ENCODE measurements at places on chromosomes 5 and 9. TPM values are rescaled to one million over a fixed set of nuclear protein-coding genes. Genes with fewer than 3 reads are reported as not detected.

ENHO gene
- total RNA-seq = 18.6 TPM

ESM1 gene
- total RNA-seq = not detected

UGT3A2 gene
- not detected for total RNA-seq

DIRAS2 gene
- 3.3 TPM for total RNA-seq

TNIP1 gene
- 91.2 TPM for total RNA-seq

COL23A1 gene
- 12.3 TPM for total RNA-seq

KIF24 gene
- total RNA-seq = 1.9 TPM

MAP1B gene
- total RNA-seq = 223 TPM

FCN2 gene
- 1.9 TPM for total RNA-seq

PCDHA9 gene
- 0.39 TPM for total RNA-seq

CDO1 gene
- 857 TPM for total RNA-seq

GRCh38 chr5:178309271-178310013, 76.8 kb upstream of the PHYKPL start:
- no peak for DNase-seq

GRCh38 chr9:8857068-8857925, 1057.7 kb upstream of the DMAC1 start:
- no peak for DNase-seq

GRCh38 chr9:76699971-76700370, 64.3 kb upstream of the PCA3 start:
- DNase-seq = no peak

GRCh38 chr5:82364497-82364896, 86.3 kb upstream of the RPS23 start:
- no peak for DNase-seq

- no peak for DNase-seq
Observed at GRCh38 chr5:140868721-140869554, at the start of gene PCDHA11. Gene PCDHA11 (plus strand): TSS chr5:140868957. CDS start chr5:140869104, 147 bp downstream.

GRCh38 chr9:17165764-17166163, 30.9 kb downstream of the CNTLN start:
- no peak for DNase-seq

- DNase-seq = no peak
Observed at GRCh38 chr5:81749192-81749560, 1.7 kb downstream of the SSBP2 start.

DNA sequence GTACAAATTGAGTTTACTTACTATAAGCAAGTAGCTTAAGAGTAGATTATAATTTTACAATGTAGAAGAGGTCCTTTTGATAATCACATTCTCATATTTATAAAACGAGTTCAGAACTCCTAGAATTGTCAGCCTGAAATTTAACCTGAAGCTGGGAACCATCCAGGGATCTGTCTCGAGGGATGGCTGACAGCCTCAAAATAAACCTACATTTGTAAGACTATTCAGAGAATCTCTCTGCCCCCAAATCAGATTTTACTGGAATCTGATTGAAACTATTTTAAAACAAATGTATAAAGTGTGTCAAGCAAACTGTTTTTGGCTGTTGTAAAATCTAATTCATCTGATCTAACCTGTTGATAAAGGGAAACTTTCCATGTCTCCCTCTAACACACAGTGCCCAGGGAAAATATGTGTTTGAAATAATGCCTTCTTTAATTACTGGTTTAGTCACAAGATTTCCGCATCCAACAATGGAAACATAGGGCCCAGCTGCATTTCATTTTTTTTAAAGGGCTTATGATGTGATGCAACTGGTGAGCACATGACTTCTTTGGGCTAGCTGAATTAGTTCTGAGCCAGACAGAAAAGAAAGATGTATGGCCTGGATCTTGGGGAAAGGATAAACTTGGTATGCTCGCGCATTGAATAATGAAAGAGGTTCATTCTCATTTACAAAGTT, 30.3 kb downstream of the SLC25A46 start:
- DNase-seq = no peak

DNA sequence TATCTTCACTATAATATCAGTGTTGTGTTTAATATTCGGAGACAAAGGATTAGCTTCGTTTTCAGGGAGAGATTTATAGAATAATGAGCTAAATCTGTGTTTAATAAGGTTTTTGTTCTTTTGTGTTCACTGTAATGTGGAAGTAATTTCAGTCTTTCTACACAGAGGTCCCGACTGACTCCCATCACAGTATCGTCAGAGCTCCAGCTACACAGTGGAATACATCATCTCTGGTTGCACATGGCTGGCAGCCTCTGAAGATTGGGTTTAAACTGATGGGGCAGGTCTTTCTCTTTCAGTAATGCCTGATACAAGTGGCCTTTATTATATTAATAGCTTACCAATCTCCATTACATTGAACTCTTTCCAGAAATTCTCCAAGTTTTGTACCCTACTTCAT, 736.7 kb upstream of the RIOK2 start:
- DNase-seq = no peak

GRCh38 chr9:35277171-35277520, 115.3 kb downstream of the UNC13B start:
- no peak for DNase-seq

- DNase-seq = no peak
Observed at GRCh38 chr5:96347502-96348292, 85.4 kb downstream of the PCSK1 start.

DNA sequence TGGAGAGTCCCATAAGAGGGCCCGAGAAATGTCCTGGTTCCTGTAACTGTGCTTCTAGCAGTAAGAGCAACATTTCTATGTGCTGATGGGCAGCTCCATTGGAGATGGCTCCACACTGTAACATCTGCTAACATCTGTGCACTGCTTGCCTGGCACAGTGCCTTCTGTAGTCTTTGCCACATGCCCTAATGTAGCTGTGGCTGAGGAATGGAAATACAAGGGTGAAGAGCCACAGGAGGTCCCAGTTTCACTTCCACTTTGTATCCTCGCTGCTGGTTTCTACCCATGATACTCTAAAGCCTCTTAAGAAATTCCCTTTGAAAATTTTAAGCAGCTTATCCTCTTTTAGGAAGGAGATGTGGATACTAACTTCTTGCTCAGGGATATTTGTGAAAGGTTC, 97.4 kb downstream of the HOMER1 start:
- DNase-seq = no peak

- peak; percentile 21 for DNase-seq
Observed at GRCh38 chr9:37904445-37905130, 661 bp upstream of the SLC25A51 start.

GRCh38 chr9:109320742-109321448, at the start of gene EPB41L4B:
Gene EPB41L4B (minus strand): TSS chr9:109321059. CDS start chr9:109320446, 613 bp downstream.
- peak; percentile 93 for DNase-seq

GRCh38 chr9:110751971-110752370, 83.4 kb downstream of the MUSK start:
- no peak for DNase-seq

DNA sequence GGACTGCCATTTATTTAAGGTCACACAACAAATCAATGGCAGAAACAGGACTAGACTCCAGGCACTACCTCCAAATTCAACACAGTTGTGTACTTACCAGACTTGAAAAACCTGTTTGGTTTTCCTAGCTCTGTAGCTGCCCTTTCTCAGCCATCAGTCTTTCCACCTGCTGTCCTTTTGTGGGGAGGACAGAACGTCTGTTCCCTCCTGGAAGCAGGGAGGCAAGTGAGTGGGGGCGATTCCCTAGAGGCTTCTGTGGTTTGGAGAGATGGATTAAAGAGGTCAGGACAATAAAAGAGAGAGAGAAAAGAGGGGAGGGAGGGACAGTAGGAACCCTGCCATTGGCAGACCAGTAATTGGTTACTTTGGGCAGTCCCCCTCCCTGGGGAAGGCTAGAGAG, 14.7 kb downstream of the ASTN2 start:
- DNase-seq = no peak

- DNase-seq = no peak
Observed at GRCh38 chr5:72569408-72569944, 62.3 kb upstream of the ZNF366 start.

DNA sequence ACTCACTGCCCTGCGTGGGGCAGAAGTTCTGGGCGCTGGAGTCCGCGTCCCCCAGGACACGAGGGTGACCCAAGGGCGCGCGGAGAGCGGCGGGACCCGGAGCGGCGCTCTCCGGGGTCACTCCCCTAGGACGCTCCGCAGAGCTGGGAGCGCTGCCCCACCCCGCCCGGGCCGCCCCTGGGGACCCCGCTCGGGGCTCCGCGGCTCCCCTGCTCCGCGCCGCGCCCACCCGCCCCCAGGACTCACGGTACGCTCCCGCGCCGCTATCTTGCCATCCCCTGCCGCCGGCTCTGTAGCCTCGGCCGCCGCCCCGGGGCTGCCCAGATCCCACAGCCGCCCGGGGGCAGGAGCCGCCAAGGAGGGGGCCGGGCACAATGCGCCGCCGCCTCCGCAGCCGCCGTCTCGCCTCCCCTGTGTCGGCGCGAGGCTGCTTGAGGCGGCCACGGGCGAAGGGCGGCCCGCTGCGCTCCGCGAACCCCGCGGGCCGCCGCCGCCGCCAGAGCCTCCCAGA, 303 bp downstream of the LIFR start:
- no peak for DNase-seq

DNA sequence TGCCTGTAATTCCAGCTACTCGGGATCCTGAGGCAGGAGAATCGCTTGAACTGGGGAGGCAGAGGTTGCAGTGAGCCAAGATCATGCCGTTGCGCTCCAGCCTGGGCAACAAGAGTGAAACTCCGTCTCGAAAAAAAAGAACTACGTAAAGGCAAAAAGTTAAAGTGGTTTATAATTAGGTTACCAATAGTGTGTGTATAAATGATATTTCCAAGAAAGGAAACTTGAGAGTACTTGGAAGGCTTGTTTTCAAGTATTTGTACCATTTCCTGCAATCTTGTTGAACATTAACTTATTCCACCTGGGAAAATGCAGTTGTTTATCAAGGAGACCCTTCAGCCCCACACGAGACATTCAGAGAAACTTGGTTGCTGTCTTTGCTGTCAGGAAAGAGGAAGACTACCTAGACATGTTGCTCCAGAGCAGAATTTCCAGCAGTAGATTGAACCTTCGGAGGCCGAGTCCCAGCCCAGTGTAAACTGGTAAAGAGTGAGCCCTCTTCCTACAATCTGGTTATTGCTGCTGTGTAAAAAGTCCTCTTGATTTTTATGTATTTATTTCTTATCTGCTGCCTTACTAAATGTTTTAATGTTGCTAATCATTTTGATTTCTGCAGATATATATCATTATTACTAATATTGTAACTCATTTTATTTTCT, 30.1 kb downstream of the STXBP1 start:
- no peak for DNase-seq

- DNase-seq = no peak
Observed at GRCh38 chr5:140402258-140403074, 833 bp downstream of the ANKHD1 start.

- DNase-seq = no peak
Observed at GRCh38 chr5:131749138-131749537, 47.7 kb downstream of the FNIP1 start.

GRCh38 chr9:136309101-136309801, 5.4 kb upstream of the CCDC187 start:
- DNase-seq = no peak

GRCh38 chr9:116979456-116979855, 292.4 kb downstream of the TRIM32 start:
- no peak for DNase-seq

DNA sequence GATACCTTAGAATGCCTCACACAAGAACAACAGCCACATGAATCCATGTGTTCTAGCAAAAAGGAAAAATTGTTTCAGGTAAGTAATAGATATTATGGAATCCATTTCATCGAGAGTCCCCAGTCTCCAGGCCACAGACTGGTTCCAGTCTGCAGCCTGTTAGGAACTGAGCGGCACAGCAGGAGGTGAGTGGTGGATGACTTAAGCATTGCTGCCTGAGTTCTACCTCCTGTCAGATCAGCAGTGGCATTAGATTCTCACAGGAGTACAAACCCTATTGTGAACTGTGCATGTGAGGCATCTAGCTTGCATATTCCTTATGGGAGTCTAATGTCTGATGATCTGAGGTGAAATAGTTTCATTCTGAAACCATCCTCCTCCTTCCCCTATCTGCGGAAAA, 207.0 kb downstream of the CSNK1G3 start:
- no peak for DNase-seq

DNA sequence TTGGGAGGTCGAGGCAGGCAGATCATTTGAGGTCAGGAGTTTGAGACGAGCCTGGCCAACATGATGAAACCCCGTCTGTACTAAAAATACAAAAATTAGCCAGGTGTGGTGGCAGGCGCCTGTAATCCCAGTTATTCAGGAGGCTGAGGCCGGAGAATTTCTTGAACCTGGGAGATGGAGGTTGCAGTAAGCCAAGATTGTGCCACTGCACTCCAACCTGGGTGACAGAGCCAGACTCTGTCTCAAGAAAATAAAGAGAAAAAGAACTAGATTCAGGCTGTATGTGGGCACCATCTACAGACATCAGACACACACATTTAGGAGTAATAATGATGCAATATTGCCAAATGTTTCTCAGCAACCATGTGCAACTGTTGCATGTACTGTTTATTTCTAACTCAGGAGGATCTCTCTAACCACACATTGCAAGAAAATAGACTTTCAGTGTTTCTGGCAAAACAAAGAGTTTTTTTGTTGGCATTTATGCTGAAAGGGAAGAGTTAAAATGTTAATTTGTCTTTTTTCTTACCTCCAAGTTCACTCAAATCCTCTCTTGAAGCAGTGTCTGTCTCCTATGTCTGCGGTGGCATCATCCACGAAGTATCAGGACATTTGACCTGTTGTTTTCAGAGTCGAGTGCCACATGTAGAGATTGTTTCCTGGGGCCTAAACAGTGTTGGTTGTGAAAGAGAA, 5.1 kb upstream of the ORM1 start:
- no peak for DNase-seq

- no peak for DNase-seq
Observed at GRCh38 chr9:135925496-135926133, 18.3 kb upstream of the CAMSAP1 start.

GRCh38 chr9:23941051-23941450, 115.0 kb upstream of the ELAVL2 start:
- DNase-seq = no peak

GRCh38 chr9:74413876-74414275, 83.3 kb upstream of the RORB start:
- no peak for DNase-seq

GRCh38 chr5:71969460-71969859, 137.8 kb upstream of the MAP1B start:
- DNase-seq = no peak

DNA sequence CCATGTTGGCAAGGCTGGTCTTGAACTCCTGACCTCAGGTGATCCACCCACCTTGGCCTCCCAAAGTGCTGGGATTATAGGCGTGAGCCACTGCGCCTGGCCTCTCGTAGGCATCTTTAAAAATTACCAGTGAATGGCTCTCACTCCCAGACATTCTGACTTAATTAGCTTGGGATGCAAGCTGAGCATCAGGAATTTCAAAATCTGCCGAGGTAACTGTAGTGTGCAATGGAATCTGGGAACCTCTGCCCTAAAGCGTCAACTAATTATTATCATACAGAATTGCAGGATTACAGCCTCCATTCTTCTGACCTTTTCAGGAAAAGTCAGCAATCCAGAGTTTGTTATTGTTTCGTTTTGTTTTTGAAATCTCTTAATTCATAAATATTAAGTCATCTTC, 213.4 kb upstream of the DMAC1 start:
- DNase-seq = no peak

DNA sequence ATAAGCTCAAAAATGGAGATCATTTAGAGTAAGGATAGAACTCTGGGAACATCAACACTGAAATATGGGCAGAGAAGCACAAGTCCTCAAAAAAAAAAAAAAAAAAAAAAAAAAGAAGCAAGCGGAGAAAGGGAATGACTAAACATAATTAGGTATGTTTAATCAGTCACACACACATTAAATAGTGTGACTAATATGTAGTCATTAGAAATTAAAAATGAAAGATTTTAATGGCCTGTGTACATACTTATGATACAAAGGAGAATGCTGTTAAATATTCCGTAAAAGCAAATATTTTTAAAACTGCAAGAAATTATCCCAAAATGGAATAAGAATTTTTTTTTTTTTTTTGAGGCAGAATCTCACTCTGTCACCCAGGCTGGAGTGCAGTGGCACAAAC, 10.5 kb downstream of the LPAR1 start:
- DNase-seq = no peak

All from tibial nerve (tissue), 4 donors.